ENCODE measurements at places on chromosomes 5 and 9.

DNA sequence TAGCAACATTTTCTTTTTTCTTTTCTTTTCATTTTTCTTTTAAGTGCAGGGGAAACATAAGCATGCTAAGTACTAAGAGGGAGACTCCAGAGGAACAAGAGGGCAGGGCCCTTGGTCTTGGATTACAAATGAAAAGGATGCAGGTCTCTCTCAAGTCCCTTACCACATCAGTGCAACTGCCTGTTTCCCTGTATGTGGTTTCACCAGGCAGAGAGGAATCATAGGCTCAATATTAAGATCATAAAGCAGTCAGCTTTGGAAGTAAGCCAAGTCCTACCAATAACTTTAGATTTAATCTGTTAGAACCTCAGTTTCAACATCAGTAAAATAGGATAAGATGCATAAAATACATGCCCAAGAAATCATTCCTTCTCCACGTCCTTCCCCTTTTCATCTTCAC is 422.7 kb upstream of the PAPPA start:
- no peak for DNase-seq

- DNase-seq = no peak
Measured at GRCh38 chr5:83899326-83899970, 178.8 kb upstream of the HAPLN1 start.

- no peak for DNase-seq
Measured at GRCh38 chr5:21792748-21793147, 1060.4 kb downstream of the CDH12 start.

GRCh38 chr5:40911266-40911665 is 2.0 kb downstream of the C7 start:
- DNase-seq = no peak
